Progenitor cell of endocrine pancreas (in vitro differentiated cells): ENCODE measurements at places on chromosomes 3 and 15.
A peak's percentile ranks its signal among the peaks of the same experiment; 100 is the strongest.

DNA sequence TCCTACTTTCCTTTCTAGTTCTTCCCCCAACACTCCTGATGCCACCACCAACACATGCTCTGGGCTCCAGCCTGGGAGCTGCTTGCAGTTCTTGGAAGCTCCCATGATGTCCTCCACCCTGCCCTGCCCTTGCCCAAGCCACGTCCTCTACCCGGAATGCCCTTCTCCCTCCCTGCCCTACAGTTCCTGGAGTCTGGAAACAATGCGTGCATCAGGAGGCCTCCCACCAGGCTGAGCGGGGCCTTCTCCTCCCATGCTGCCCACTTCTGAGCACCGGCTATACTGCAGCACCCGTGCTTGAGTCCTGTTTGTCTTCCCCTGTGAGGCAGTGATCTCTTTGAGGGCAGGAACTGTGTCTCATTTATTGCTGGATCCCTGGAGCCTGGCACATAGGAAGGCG is 44.6 kb downstream of the DGKG start:
- H3K27ac ChIP-seq = no peak overlapping the region
- H3K4me3 ChIP-seq = no peak overlapping the region
- H3K36me3 ChIP-seq = no peaks in the 10 kb centered on the region
- H3K27me3 ChIP-seq = peaks cover 13% of the 10 kb centered on the region
- DNase-seq = no peak

DNA sequence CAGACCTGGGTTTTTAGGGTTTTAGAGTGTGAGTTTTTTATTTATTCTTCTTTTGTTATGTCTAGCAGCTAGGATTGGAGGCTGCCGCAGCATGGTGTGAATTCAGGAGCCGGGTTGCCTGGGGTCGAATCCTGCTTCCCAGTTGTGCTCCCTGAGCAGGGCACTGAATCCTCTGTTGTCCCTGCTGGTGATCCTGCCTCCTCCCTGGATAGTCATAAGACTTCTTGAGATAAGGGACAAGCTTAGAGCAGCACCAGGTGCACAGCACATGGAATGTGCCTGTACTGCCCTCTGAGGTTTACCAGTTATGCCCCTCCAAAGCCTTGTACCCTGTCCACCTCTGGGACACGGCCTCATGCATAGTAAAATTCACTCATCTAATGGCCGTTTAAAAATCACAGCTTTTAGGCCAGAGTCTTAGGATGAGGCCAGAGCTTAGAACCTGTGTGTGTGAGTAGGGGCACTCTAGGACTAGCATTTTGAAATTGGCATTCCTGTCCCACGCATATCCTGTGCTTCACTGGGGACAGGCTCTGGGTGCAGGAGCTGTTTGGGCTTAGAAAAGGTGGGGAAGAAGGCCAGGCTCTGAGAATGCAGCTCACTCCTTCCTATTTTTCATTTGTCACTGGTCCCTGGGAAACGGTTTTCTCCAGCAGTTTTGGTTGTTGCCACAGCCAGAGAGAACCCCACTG is 47.7 kb downstream of the CHCHD6 start:
- peaks cover 48% of the 10 kb centered on the region for H3K4me1 ChIP-seq
- no peaks in the 10 kb centered on the region for H3K27me3 ChIP-seq
- DNase-seq = no peak
- H3K36me3 ChIP-seq = no peaks in the 10 kb centered on the region
- peak overlapping the region; percentile 62 for H3K27ac ChIP-seq
- H3K4me3 ChIP-seq = no peak overlapping the region

DNA sequence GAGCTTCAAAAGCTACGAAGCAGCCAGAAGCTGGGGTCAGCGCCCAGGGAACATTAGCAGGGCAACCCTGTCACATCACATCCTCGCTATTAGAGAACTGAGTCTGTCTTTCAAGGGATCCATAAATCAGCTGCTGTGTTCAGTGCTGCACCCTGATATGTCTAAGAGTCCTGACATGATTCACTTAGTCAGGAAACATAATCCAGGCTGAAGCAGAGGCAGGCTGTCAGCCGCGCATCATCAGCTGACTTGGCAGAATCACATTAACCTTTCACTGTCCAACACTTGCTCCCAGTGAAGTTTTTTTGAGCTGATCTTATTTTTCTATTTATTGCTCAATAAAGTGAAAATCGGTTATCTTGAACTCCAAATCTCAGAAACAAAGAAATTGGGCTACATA is 23.5 kb downstream of the MYH15 start:
- no peaks in the 10 kb centered on the region for H3K36me3 ChIP-seq
- H3K27ac ChIP-seq = no peak overlapping the region
- peaks cover 13% of the 10 kb centered on the region for H3K4me1 ChIP-seq
- no peak for DNase-seq
- no peaks in the 10 kb centered on the region for H3K27me3 ChIP-seq

DNA sequence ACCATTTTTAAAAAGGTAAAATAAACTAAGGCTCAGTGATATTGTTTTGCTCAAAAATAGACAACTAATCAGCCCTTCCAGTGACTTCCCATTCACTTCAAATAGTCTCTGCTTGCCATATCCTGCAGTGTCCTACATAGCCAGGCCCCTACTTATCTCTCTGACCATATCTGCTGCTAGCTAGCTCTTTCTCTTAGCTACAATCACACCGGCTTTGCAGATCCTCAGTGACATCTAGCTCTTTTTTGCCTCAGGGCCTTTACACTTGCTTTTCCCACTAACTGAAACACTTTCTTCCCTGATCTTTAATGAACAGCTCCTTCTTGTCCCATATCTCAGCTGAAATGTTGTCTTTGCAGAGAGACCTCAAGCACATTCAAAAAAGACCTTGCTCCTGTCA is 161.3 kb downstream of the IL5RA start:
- H3K36me3 ChIP-seq = no peaks in the 10 kb centered on the region
- no peak for DNase-seq
- no peak overlapping the region for H3K27ac ChIP-seq

GRCh38 chr3:126448893-126449180 is 26.9 kb downstream of the ZXDC start:
- DNase-seq = no peak
- no peak overlapping the region for H3K4me3 ChIP-seq
- peaks cover 9% of the 10 kb centered on the region for H3K36me3 ChIP-seq
- H3K27me3 ChIP-seq = no peaks in the 10 kb centered on the region
- H3K27ac ChIP-seq = no peak overlapping the region

- H3K27ac ChIP-seq = no peak overlapping the region
- peaks cover 6% of the 10 kb centered on the region for H3K4me1 ChIP-seq
- no peaks in the 10 kb centered on the region for H3K36me3 ChIP-seq
- no peak overlapping the region for H3K4me3 ChIP-seq
- DNase-seq = no peak
These were observed 18.1 kb downstream of the FAM81A start for GRCh38 chr15:59456114-59456513.

- H3K4me3 ChIP-seq = no peak overlapping the region
- no peaks in the 10 kb centered on the region for H3K4me1 ChIP-seq
- H3K27ac ChIP-seq = no peak overlapping the region
- peaks cover 4% of the 10 kb centered on the region for H3K27me3 ChIP-seq
- no peaks in the 10 kb centered on the region for H3K36me3 ChIP-seq
These were observed 30.1 kb upstream of the LRRC3B start for GRCh38 chr3:26592451-26592850.

GRCh38 chr15:66848686-66849392 is 146.8 kb downstream of the SMAD6 start:
- H3K4me1 ChIP-seq = peaks cover 28% of the 10 kb centered on the region
- H3K27ac ChIP-seq = peak overlapping the region; percentile 79
- H3K27me3 ChIP-seq = peaks cover 35% of the 10 kb centered on the region
- no peak overlapping the region for H3K4me3 ChIP-seq
- H3K36me3 ChIP-seq = no peaks in the 10 kb centered on the region
- DNase-seq = no peak

- H3K27me3 ChIP-seq = no peaks in the 10 kb centered on the region
- no peaks in the 10 kb centered on the region for H3K36me3 ChIP-seq
- no peak overlapping the region for H3K4me3 ChIP-seq
- peaks cover 23% of the 10 kb centered on the region for H3K4me1 ChIP-seq
- DNase-seq = no peak
These were observed 22.6 kb upstream of the IP6K2 start for GRCh38 chr3:48739617-48739954.

DNA sequence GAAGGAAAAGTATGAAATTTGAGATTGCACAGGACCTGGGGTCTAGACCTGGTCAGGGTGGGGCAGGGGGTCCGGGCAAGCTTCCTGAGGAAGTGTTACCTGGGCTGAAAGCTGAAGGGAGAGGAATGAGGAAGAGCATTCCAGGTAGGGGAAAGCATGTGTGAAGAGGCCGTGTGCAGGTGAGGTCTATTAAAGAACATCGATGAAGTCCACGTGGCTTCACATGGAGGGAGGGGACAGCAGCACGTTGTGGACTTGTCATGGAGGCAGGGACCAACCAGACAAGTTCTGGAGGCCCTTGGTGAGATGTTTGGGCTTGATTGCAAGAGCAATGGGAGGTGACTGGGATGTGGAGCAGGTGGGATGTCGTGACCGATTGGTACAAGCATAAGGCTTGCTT is 47.1 kb downstream of the IDH2 start:
- peaks cover 1% of the 10 kb centered on the region for H3K36me3 ChIP-seq
- peak overlapping the region; percentile 2 for H3K27ac ChIP-seq
- DNase-seq = no peak

DNA sequence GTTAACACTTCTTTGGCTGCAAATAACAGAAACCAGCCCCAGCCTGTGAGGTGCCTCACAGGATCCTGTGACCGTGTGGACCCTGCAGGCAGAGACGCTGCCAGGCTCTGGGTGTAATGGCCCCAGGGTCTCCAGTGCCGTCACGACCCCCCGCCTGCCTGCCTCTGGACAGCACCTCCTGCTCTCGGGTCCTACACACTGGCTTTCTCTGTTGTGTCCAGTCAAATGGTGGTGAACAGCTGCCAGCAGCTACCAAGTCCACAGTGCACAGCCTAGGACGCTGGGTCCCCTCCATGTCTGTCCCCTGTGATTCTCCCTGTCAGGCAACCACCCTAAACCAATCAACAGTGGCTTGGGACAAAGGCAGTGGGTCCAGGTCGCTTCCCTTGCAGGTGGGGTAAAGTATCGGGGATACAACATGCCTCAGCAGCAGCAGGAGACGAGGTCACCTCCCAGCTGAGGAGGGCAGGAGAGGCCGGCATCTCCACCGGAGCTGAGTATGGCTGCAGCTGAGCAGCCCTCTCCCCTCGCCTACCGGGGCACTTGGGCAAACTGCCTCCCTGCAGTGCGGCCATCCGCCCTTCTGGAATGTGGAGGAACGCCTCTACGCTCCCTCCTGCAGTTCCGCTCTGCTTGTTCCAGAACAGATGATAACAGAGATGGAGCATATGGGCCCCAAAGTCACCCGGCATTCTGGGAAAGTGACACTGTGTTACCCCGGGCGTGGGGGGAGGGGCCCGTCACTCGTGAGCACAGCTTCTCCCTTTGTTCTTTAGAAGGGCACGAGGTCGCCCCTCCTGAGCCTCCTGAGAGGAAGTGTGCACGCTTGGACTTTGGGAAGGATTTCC is 21.1 kb upstream of the SKOR1 start:
- no peak overlapping the region for H3K4me3 ChIP-seq
- peaks cover 6% of the 10 kb centered on the region for H3K4me1 ChIP-seq
- H3K36me3 ChIP-seq = peaks cover 3% of the 10 kb centered on the region
- no peak overlapping the region for H3K27ac ChIP-seq
- no peaks in the 10 kb centered on the region for H3K27me3 ChIP-seq

- no peak for DNase-seq
- H3K36me3 ChIP-seq = peaks cover 3% of the 10 kb centered on the region
- no peak overlapping the region for H3K4me3 ChIP-seq
- H3K27ac ChIP-seq = no peak overlapping the region
These were observed 30.3 kb downstream of the UMPS start for GRCh38 chr3:124760601-124761000.

- no peaks in the 10 kb centered on the region for H3K36me3 ChIP-seq
- no peak overlapping the region for H3K4me3 ChIP-seq
- DNase-seq = no peak
- H3K4me1 ChIP-seq = no peaks in the 10 kb centered on the region
- H3K27ac ChIP-seq = no peak overlapping the region
- no peaks in the 10 kb centered on the region for H3K27me3 ChIP-seq
These were observed 235.3 kb upstream of the MRPL3 start for GRCh38 chr3:131738095-131738494.

DNA sequence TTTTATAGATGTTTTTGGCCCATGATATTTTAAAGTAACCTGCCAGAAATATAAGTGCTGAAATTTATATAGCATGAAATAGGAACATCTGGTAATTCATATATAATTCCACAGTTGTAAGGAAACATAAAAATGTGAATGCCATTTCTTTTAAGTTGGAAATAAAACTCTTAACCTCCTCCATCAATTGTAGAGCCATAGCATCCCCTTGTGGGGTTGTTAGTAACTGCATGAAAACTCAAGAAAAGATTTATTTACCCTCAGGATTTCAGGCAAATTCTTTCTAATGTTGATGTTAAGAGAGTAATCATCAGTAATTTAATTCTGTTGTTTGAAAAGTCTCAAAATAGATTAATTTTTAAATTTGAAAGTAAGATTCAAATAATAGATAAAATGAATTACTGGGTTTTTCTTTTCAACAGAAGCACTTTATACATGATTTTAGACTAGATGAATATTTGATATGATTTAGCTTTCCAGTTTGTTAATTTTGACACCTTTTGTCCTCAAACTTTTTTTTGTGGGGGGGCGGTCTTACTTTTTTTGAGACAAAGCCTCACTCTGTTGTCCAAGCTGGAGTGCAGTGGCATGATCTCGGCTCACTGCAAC is 74.7 kb downstream of the RASA2 start:
- H3K4me1 ChIP-seq = no peaks in the 10 kb centered on the region
- H3K4me3 ChIP-seq = no peak overlapping the region
- peaks cover 6% of the 10 kb centered on the region for H3K36me3 ChIP-seq
- H3K27me3 ChIP-seq = no peaks in the 10 kb centered on the region

GRCh38 chr3:177294221-177294620 is 96.9 kb upstream of the TBL1XR1 start:
- H3K36me3 ChIP-seq = no peaks in the 10 kb centered on the region
- H3K27ac ChIP-seq = no peak overlapping the region
- no peaks in the 10 kb centered on the region for H3K27me3 ChIP-seq
- H3K4me3 ChIP-seq = no peak overlapping the region
- H3K4me1 ChIP-seq = peaks cover 8% of the 10 kb centered on the region
- DNase-seq = no peak

GRCh38 chr15:61421470-61421869 is 192.4 kb upstream of the RORA start:
- peaks cover 2% of the 10 kb centered on the region for H3K27me3 ChIP-seq
- no peak for DNase-seq
- H3K36me3 ChIP-seq = no peaks in the 10 kb centered on the region
- peaks cover 8% of the 10 kb centered on the region for H3K4me1 ChIP-seq

DNA sequence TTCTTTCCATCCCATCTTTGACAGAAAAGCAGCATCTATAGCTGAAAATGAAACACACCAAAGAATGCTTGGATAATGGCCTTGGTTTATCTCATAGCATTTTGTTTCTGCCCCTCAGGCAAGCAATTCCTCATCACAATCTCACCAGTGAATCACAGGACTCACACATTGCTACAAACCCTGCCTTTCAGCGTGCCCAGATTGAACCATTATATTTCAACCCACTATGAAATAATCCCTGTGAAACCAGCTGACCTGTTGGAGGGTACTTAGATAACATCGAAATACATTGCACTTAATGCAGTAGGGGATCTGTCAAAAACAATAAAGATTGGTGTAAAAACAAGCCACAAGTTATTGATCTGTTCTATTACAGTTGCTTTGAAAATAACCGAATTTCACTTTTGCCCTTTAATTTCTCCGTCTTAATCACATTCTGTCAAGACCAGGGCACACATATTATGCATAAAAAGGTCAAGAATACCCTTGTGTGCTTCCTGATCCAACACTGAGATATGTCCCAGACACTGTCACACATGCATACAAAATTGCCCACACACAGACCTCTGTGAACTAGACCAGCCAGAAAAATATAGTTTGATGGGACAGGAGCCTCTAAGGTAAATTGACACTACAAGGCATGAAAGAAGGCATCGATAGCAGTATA is 839.8 kb downstream of the NTRK3 start:
- H3K27me3 ChIP-seq = peaks cover 3% of the 10 kb centered on the region
- H3K4me3 ChIP-seq = no peak overlapping the region
- no peaks in the 10 kb centered on the region for H3K36me3 ChIP-seq
- H3K27ac ChIP-seq = no peak overlapping the region
- no peak for DNase-seq
